Aorta (tissue), 5 donors: ENCODE measurements at places on chromosomes 4 and X. TPM values are rescaled to one million over a fixed set of nuclear protein-coding genes. Genes with fewer than 3 reads are reported as not detected.
A peak's percentile ranks its signal among the peaks of the same experiment; 100 is the strongest.

MRFAP1L1 gene
- 43.6 TPM for total RNA-seq

USP11 gene
- 90.3 TPM for total RNA-seq

F8A2 gene
- not detected for total RNA-seq

STATH gene
- total RNA-seq: not detected

MUC7 gene
- not detected for total RNA-seq

- no peaks in the 10 kb centered on the region for H3K36me3 ChIP-seq
- no peak overlapping the region for H3K27ac ChIP-seq
- H3K4me3 ChIP-seq: peak overlapping the region; percentile 34
- no peaks in the 10 kb centered on the region for H3K27me3 ChIP-seq
Measured at GRCh38 chr4:4386296-4386735, 586 bp upstream of the NSG1 start.

- no peak overlapping the region for H3K4me3 ChIP-seq
- no peak for DNase-seq
- no peaks in the 10 kb centered on the region for H3K4me1 ChIP-seq
- no peak overlapping the region for H3K27ac ChIP-seq
- H3K36me3 ChIP-seq: no peaks in the 10 kb centered on the region
Measured at GRCh38 chr4:189597341-189597740, 343.3 kb upstream of the FRG1 start.

- H3K36me3 ChIP-seq: no peaks in the 10 kb centered on the region
- H3K27ac ChIP-seq: no peak overlapping the region
- H3K4me1 ChIP-seq: no peaks in the 10 kb centered on the region
- DNase-seq: no peak
- no peaks in the 10 kb centered on the region for H3K27me3 ChIP-seq
Measured at GRCh38 chr4:83631066-83631465, 95.2 kb downstream of the GPAT3 start.

- no peak overlapping the region for H3K27ac ChIP-seq
- no peak for DNase-seq
- no peak overlapping the region for H3K4me3 ChIP-seq
- no peaks in the 10 kb centered on the region for H3K36me3 ChIP-seq
- H3K27me3 ChIP-seq: no peaks in the 10 kb centered on the region
- no peaks in the 10 kb centered on the region for H3K4me1 ChIP-seq
Measured at GRCh38 chr4:40122941-40123340, 66.3 kb downstream of the N4BP2 start.

DNA sequence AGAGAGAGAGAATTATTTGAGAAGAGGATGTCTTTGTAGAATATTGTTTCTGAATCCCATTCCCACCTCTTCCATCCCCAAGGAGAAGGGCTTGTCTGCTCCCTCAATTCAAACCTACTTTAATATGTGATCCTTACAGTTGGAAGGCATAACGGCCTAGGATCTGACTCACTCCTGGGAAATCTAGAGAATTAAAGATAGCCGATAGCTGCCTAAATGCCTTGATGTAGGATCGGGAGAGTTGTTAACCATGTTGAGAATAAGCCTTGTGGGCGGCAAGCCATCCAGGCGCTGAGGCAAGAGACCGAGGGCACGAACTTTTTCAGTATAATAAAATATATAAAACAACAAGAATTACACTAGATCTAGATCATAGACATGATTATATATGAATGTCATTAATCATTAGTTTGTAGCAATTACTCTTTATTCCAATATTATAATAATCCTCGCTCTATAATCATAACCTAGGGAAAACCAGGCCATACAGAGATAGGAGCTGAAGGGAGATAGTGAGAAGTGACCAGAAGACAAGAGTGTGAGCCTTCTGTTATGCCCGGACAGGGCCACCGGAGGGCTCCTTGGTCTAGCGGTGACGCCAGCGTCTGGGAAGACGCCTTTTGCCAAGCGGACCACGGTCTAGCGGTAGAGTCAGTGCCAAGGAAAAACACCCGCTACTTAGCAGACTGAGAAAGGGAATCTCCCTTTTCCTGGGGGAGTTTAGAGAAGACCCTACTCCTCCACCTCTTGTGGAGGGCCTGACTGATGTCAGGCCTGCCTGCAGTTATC lies 13.5 kb downstream of the EMCN start:
- no peak overlapping the region for H3K4me3 ChIP-seq
- DNase-seq: no peak
- H3K36me3 ChIP-seq: no peaks in the 10 kb centered on the region

- no peak overlapping the region for H3K4me3 ChIP-seq
- no peak overlapping the region for H3K27ac ChIP-seq
- no peaks in the 10 kb centered on the region for H3K27me3 ChIP-seq
- no peaks in the 10 kb centered on the region for H3K36me3 ChIP-seq
- no peaks in the 10 kb centered on the region for H3K4me1 ChIP-seq
- DNase-seq: no peak
Measured at GRCh38 chr4:174764105-174764729, 64.8 kb downstream of the GLRA3 start.

GRCh38 chr4:151087467-151087866 lies 12.0 kb upstream of the RPS3A start:
- H3K4me3 ChIP-seq: no peak overlapping the region
- H3K4me1 ChIP-seq: no peaks in the 10 kb centered on the region
- H3K36me3 ChIP-seq: no peaks in the 10 kb centered on the region
- no peaks in the 10 kb centered on the region for H3K27me3 ChIP-seq
- no peak overlapping the region for H3K27ac ChIP-seq

DNA sequence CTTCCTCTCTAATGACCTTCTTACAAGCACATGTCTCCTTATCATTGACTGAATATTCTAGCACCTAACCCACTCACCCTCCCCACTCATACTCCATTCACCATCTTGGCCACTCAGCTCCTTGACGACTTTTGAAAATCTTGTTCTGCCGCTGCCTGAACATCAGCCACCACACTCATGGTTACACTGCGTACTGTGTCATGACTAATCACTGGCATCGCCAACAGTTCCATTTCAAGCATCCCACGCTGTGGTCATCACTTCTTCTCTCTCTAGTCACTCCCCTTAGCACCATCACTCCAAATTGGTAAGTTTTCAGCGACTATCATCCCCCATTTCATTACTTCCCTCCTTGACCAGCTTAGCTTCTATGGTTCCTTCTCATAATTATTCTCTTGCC lies 352.8 kb downstream of the MAPK10 start:
- H3K4me1 ChIP-seq: peaks cover 2% of the 10 kb centered on the region
- H3K36me3 ChIP-seq: no peaks in the 10 kb centered on the region
- no peak overlapping the region for H3K27ac ChIP-seq
- H3K4me3 ChIP-seq: no peak overlapping the region
- no peaks in the 10 kb centered on the region for H3K27me3 ChIP-seq

- no peak for DNase-seq
- H3K36me3 ChIP-seq: peaks cover 3% of the 10 kb centered on the region
- H3K27me3 ChIP-seq: no peaks in the 10 kb centered on the region
- H3K27ac ChIP-seq: no peak overlapping the region
- no peaks in the 10 kb centered on the region for H3K4me1 ChIP-seq
- no peak overlapping the region for H3K4me3 ChIP-seq
Measured at GRCh38 chr4:89022426-89023128, 34.4 kb downstream of the FAM13A start.

DNA sequence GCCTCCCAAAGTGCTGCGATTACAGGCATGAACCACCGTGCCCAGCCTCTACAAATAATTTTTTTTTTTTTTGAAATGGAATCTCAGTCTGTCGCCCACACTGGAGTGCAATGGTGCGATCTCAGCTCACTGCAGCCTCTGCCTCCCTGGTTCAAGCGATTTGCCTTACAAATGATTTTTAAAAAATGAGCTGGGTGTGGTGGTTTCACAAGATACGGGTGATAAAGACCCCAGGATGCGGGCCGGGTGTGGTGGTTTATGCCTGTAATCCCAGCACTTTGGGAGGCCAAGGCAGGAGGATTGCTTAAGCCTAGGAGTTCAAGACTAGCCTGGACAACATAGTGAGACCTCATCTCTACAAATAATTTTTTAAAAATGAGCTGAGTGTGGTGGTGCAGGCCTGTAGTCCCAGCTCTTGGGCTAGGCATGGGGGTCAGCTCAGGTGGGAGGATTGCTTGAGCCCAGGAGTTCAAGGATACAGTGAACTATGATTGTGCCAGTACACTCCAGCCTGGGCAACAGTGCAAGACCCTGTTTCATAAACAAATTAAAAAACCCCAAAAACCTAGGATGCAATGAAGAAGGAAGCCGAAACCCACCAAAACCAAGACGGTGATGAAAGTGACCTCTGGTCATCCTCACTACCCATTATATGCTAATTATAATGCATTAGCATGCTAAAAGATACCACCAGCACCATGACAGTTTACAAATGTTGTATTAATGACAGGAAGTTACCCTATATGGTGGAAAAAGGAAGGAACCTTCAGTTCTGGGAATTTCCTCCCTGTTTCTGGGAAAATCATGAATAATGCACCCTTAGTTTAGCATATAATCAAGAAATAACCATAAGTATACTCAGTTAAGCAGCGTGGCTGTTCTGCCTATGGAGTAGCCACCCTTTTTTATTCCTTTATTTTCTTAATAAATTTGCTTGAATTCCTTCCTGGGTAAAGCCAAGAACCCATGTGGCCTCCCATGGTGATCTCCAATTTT lies 27.7 kb downstream of the PDGFRA start:
- H3K27ac ChIP-seq: no peak overlapping the region
- H3K27me3 ChIP-seq: no peaks in the 10 kb centered on the region
- peaks cover 8% of the 10 kb centered on the region for H3K4me1 ChIP-seq
